ENCODE measurements at places on chromosomes 12 and 14.

DNA sequence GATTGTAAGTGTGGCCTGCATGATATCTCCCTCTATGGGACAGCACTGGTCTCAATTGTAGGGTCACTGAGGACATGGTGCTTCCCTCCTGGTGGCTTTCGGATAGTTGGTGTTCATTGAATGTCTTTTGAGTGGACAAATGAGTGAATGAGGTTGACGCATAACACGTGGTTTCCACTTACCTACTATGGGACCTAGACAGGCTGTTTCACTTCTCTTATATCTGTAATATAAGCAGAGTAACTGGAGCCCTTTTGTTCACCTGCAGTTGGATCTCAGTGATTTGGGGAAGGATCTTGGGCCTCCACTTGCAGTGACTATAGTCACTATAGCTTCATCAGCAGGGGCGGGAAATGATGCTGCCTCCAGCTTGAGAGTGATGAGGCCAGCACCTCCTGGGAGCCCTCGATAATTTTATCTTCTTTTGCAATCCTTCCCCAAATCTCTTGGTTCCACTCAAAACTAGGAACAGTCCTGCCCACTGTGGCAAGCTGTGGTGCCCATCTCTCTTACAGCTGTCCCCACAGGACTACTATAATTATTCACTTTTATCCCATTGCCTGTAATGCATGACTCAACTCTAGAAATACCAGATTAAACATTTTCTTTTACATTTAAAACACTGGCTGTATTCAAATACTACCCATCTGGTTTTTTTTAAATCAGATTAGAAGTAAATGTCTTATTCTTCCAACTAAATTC, 242.9 kb downstream of the CHST11 start:
- peak; percentile 54 for DNase-seq

DNA sequence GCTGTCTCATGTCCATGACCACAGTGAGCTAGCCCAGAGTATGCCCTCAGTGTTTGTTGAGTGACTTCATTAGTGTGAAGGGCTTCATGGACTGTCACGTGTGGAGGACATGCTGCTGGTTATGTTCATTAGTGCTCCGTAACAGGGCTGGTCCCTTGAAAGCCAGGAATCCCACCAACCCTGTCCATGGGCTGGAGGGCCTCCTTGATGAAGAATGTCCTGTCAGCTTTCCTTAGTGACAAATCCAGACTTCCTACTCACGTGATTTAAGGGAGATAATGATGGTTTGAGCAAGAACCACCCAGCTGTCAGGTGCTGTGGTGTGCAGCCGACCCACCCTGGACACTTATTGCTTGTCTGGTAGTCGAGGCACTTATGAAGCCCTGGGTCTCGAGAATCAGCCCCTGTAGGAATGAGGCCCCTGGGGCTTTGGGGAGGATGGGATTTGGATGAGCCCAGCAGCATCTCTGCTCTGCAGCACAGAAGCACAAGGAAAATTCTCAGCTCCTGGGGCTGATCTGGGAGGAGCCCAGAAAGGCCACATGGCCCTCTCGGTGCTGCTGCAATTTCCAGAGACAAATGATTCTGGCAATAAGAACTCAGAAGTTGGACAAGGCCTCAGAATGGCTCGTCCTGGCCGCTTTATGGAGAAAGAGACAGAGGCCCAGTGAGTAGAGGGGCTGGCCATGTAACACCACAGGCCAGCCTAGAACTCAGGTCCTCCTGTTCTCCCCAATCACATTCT, 37.2 kb upstream of the FAM181A start:
- no peak for DNase-seq

GRCh38 chr12:26817183-26817591, 15.8 kb downstream of the ITPR2 start:
- peak; percentile 40 for DNase-seq

- DNase-seq: no peak
Measured at GRCh38 chr14:64401949-64402348, 13.8 kb downstream of the MTHFD1 start.

- no peak for DNase-seq
Measured at GRCh38 chr14:104642540-104642868, 37.9 kb upstream of the TMEM179 start.

GRCh38 chr12:50566066-50566465, 61.3 kb downstream of the DIP2B start:
- no peak for DNase-seq

DNA sequence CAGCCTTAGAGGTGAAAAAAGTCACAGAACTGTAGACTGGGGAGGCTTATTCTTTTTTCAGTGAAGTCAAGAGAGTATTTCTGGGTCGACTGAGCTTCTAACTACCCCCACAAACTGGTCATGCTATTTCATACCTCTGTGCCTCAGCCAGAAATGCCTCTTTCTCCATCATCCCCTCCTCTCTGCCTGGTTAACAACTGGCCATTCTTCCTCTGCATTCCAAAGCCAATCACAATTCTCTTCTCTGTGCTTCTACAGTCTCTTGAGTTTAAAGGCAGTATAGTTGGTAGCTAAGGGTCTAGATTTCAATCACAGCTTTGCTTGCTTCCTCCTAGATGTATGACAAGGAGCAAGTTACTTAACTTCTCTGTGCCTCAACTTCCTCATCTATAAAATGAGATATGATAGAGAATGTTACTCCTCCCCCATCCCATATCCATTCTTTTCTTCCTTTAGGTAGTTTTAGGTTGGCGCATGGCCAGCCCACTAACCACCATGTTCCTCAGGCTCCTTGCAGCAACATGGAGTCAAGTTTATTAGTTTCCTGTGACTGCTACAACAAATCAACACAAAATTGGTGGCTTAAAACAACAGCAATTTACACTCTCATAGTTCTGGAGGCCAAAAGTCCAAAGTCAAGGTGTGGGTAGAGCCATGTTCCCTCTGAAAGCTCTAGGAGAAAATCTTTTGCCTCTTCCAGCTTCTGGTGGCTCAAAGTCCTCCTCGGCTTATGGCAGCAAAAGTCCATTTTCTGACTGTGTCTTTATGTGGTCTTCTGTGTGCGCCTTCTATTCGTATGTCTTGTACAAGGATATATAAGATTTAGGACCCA, 62.5 kb downstream of the ITPR2 start:
- DNase-seq: no peak

- no peak for DNase-seq
Measured at GRCh38 chr12:50195832-50196231, 28.7 kb upstream of the CERS5 start.
